Astrocyte (in vitro differentiated cells and primary cell): ENCODE measurements at places on chromosomes 5 and 9. TPM values are rescaled to one million over a fixed set of nuclear protein-coding genes. Genes with fewer than 3 reads are reported as not detected.
A peak's percentile ranks its signal among the peaks of the same experiment; 100 is the strongest.

PKN3 gene
- 2.3 and 3.1 TPM in 2 replicates for total RNA-seq

PRRX2 gene
- total RNA-seq = not detected in 2 replicates

ZNF658 gene
- 2.5 and 3.1 TPM in 2 replicates for total RNA-seq

TMC1 gene
- total RNA-seq = 0.10 TPM in 1 of 2 replicates, not detected in the other

ORM2 gene
- total RNA-seq = not detected in 2 replicates

IFNA21 gene
- not detected in 2 replicates for total RNA-seq

BTNL9 gene
- total RNA-seq = not detected in 2 replicates

KCTD16 gene
- total RNA-seq = 5.5 and 5.6 TPM in 2 replicates

ARAP3 gene
- total RNA-seq = 14.9 and 17.4 TPM in 2 replicates

SEMA5A gene
- total RNA-seq = 13.8 and 15.3 TPM in 2 replicates

- no peak overlapping the region for H3K27ac ChIP-seq
- no peak overlapping the region for H3K4me3 ChIP-seq
- no peaks in the 10 kb centered on the region for H3K4me1 ChIP-seq
- H3K27me3 ChIP-seq = peaks cover 23% of the 10 kb centered on the region
- no peaks in the 10 kb centered on the region for H3K36me3 ChIP-seq
Observed at GRCh38 chr5:132009706-132010405, 1.6 kb downstream of the ACSL6 start.

GRCh38 chr5:168128111-168128510 is 163.3 kb upstream of the WWC1 start:
- no peak overlapping the region for H3K4me3 ChIP-seq
- no peak overlapping the region for H3K27ac ChIP-seq
- DNase-seq = no peak
- H3K4me1 ChIP-seq = peaks cover 3% of the 10 kb centered on the region

DNA sequence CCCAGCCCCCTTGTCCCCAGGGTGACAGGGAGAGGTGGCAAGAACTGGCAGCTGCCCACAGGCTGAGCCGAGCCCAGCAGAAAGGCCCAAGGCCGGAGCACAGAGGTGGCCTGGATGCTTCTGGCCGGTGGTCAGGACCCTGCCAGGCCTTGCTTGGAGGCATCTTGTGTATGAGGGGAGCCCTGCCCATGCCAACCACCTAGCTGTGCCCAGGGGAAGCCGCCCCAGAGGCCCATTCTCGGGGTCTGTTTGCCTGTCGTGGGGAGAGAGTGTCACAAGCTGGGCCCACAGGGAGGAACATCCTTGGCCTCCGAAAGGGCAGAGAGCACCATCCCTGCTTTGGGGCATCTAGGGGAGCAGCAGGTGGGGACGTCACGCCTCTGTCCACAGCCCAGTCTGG is 10.0 kb downstream of the NKD2 start:
- no peaks in the 10 kb centered on the region for H3K4me1 ChIP-seq
- H3K27me3 ChIP-seq = peaks cover 19% of the 10 kb centered on the region
- no peak for DNase-seq

GRCh38 chr9:133201424-133202144 is 7.5 kb downstream of the OBP2B start:
- H3K27ac ChIP-seq = no peak overlapping the region
- no peak overlapping the region for H3K4me3 ChIP-seq
- no peaks in the 10 kb centered on the region for H3K4me1 ChIP-seq
- H3K36me3 ChIP-seq = no peaks in the 10 kb centered on the region
- H3K27me3 ChIP-seq = peaks cover 3% of the 10 kb centered on the region
- no peak for DNase-seq

GRCh38 chr9:130267930-130268329 is 2.4 kb downstream of the HMCN2 start:
- H3K27me3 ChIP-seq = peaks cover 51% of the 10 kb centered on the region
- H3K27ac ChIP-seq = no peak overlapping the region
- no peak overlapping the region for H3K4me3 ChIP-seq
- H3K4me1 ChIP-seq = peaks cover 2% of the 10 kb centered on the region

DNA sequence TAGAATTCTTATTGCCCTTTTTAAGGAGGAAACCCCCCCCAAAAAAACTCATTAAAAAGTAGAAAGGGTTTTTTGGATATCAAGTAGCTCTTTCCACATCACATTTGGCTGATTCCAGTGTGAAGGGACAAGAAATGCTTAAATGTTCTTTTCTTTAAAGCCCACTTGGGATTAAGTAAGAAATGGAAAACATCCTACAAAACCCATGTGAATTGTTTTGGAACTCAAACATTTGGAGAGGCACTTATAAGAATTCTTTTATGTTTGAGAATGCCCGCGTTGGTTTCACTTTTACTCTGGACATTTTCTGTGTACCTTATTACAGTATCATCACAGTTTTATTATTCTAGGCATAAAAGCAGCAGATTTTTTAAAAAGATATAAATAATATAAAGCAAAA is 301.1 kb upstream of the ACTBL2 start:
- no peaks in the 10 kb centered on the region for H3K36me3 ChIP-seq
- H3K27me3 ChIP-seq = no peaks in the 10 kb centered on the region
- no peak overlapping the region for H3K27ac ChIP-seq
- H3K4me1 ChIP-seq = peaks cover 10% of the 10 kb centered on the region

- no peaks in the 10 kb centered on the region for H3K27me3 ChIP-seq
- H3K27ac ChIP-seq = peak overlapping the region; percentile 90
- peaks cover 49% of the 10 kb centered on the region for H3K4me1 ChIP-seq
- H3K4me3 ChIP-seq = no peak overlapping the region
- peak; percentile 58 for DNase-seq
Observed at GRCh38 chr9:5551368-5552150, 41.2 kb downstream of the PDCD1LG2 start.

- no peak for DNase-seq
- no peaks in the 10 kb centered on the region for H3K27me3 ChIP-seq
- no peaks in the 10 kb centered on the region for H3K36me3 ChIP-seq
- peaks cover 9% of the 10 kb centered on the region for H3K4me1 ChIP-seq
- H3K27ac ChIP-seq = no peak overlapping the region
- H3K4me3 ChIP-seq = no peak overlapping the region
Observed at GRCh38 chr9:136062657-136063439, 32.2 kb downstream of the NACC2 start.

GRCh38 chr5:22926574-22926973 is 73.4 kb upstream of the CDH12 start:
- H3K4me1 ChIP-seq = no peaks in the 10 kb centered on the region
- no peaks in the 10 kb centered on the region for H3K27me3 ChIP-seq
- H3K27ac ChIP-seq = no peak overlapping the region
- no peak for DNase-seq

GRCh38 chr5:147743678-147744374 is 38.7 kb downstream of the JAKMIP2 start:
- no peak overlapping the region for H3K27ac ChIP-seq
- no peak for DNase-seq
- no peak overlapping the region for H3K4me3 ChIP-seq
- H3K4me1 ChIP-seq = no peaks in the 10 kb centered on the region
- no peaks in the 10 kb centered on the region for H3K36me3 ChIP-seq

GRCh38 chr9:130707225-130707976 is 13.8 kb downstream of the EXOSC2 start:
- H3K27ac ChIP-seq = no peak overlapping the region
- H3K36me3 ChIP-seq = peaks cover 23% of the 10 kb centered on the region

DNA sequence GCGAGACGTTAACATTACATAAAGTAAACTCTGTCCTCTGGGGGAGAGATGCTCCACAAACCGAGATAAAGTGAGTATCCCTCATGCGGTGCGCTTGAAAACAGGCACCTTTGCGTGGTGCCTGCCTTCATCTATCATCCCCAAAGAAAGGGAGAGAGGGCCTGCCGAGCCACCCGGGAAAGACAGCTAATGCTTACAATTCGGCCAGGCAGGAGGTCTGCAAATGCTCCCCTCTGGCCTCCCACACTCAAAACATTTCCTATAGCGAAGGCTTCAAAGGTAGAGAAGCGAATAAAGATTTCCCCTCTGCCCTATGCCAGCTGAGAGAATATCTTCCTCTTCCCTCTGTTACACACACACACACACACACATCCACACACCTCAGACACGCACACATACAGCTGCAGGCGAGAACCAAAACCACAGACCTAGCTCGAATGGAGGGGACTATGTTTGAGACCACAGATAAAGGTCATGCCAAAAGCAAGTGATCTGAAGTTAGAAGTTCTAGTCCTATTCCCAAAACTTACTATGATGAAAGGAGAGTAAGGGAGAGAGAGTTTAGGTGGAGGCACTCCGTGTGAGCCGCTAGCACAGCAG is 132.8 kb downstream of the CRB2 start:
- no peak overlapping the region for H3K4me3 ChIP-seq
- no peaks in the 10 kb centered on the region for H3K36me3 ChIP-seq
- H3K27ac ChIP-seq = no peak overlapping the region
- DNase-seq = no peak
- H3K27me3 ChIP-seq = no peaks in the 10 kb centered on the region
